Fibroblast of skin of right biceps (primary cell): ENCODE measurements at places on chromosomes 3 and 15.

GRCh38 chr3:8964436-8965370 is 1.4 kb upstream of the RAD18 start:
- peak; percentile 84 for DNase-seq

DNA sequence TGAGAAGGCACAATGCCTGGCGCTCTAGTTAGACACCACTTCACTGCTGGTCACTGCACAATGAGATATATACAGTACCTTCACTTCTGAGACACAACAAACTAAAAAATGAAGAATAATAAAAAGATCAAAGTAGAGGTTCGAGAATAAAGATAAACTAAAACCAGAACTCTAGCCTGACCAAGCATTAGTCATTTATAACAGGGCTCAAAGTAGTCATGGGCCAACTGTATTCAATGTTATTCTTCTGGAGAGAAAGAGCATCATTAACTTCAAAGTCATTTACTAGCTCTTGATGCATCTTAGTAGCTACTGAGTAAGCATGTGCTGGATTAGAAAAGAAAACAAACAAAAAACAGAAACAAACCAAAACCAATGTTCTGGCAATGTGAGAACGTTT is 145.2 kb downstream of the SSR3 start:
- DNase-seq: no peak

DNA sequence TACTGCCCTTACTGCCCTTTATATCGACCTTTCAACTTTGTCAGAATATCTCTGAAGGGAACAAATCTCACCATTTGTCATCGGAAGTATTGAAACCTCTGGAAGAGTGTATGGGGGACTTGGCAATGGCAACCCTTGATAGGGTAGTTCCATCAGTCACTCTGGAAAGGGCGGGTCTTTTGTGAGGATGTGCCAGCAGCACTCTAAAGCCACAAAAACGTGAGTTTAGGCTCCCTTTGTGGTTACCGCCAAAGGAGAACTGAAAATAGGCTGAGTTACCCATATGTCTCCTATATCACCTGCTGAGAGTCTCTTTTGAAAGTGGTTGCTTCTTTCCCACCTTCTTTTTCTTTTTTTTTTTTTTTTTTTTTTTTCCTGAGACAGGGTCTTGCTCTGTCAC is 296.8 kb upstream of the CHRM5 start:
- no peak for DNase-seq

DNA sequence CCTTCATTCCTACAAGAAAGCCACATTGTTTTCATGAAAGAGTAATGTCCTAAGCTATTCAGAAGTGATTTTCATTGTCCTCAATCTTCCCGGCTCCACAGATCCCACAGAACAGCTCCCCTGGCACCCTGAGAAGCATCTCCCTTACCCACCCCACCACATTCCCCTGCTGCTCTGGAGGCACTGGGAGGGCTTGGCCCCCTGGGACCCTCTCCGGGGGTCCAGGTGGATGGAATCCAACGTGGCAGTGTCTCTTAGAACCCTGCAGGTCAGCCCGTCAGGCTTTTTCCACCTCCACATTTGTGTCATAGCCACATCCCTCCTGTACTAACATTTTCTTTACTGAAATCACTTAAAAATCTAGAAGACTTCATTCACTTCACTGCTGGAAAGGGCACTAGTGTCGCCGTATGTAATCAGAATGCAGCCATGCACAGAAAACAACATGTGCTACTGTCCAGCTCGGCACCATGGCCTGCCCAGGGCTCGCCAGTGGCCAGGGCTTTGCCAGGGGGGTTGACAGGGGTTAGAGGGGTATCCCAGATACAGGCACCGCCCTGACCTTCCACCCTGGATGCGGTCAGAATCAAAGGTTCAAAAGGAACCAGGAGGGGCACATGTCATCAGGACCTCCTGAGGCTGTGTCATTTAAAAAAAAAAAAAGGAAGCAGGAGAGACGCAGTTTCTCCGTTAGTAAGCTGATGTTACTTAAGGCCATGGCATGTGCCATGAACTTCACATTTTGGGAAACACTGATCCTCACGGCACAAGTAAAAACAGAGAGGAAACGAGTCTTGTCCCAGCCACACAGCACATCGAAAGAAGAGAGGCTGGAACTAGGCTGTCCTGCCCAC is 106.3 kb downstream of the LSM3 start:
- DNase-seq: no peak

DNA sequence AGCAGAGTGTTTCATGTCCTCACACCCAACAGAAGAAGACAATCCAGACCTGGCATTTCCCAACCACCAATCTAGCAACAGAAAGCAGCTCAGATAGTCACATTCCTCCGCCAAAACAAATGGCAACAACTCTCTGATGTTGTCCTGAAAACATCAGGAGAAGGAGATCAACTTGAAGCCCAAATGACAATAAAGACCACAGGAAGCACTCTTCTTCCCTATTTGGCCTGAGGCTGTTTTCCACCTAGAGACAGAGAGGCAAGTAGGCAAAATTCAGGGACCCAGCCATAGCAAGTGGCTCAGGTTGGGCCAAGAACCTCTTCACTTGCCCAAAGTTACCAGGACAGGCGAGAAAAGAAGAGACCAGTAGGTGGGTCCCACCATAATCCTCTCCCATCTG is 35.0 kb downstream of the ZNF148 start:
- DNase-seq: no peak

- DNase-seq: no peak
Measured at GRCh38 chr3:157464321-157464720, 27.7 kb downstream of the PTX3 start.

- no peak for DNase-seq
Measured at GRCh38 chr3:12643724-12644123, 20.2 kb downstream of the RAF1 start.

GRCh38 chr15:95715116-95715903 is 615.2 kb upstream of the NR2F2 start:
- DNase-seq: peak; percentile 3

- no peak for DNase-seq
Measured at GRCh38 chr3:65617209-65617608, 421.5 kb downstream of the MAGI1 start.

DNA sequence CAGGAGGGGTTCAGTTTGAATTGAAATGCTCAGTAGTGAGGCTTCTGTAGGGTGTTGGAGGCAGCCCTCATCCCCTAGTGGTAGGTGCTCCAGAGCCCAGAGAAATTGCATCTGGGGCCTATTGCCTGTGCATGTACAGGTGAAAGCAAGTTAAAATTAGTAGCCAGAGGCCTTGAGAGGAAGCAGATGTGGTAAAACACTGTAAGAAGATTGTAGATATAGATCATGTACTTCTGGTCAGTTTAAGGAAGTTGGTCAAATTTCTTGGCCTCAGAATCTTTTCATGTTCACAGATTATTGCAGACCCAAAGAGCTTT is 34.6 kb downstream of the IGSF10 start:
- DNase-seq: no peak

GRCh38 chr15:71212146-71212545 is 96.9 kb downstream of the THSD4 start:
- DNase-seq: peak; percentile 36

DNA sequence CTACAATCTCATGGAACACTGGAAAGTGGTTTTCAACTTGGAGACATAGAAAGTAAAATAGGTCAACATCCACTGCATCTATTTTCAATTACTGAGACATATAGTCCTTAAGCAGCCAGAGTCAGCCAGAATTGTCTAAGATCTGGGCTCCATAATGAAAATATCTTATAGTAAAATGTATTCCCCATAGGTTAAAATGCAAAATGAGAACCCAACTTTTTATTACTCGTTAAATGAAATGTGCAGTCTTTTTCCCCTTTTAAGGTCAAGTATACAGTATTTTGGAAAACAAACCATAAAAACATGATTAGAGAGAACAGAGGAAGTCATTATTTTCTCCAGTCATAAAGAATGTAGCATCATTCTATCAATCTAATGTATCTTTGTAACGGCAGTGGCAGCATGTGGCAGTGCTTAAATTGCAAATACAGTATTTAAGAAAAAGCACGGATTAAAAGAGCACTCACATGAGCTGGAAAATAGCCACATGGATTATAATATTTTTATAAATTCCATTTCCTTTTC is 64.4 kb upstream of the CPB1 start:
- no peak for DNase-seq

GRCh38 chr3:59808446-59808845 is 758.6 kb upstream of the CFAP20DC start:
- DNase-seq: no peak

DNA sequence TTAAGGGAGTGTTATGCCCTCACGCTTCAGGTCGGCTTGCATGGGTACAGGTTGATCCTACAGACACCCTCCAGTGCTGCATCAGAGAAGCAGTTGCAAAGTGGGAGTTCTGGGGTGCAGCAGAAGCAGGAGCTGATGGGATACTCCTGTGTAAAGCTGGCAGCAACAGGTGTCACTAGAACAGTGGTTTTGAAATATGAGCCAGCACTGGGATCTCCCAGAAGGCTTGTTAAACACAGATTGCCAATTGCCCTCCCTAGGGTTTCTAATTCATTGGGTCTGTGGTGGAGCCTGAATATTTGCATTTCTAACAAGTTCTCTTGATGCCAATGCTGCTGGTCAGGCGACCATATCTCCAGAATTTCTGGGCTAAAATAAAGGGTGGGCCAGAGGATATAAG is 350.4 kb downstream of the CLSTN2 start:
- DNase-seq: no peak

GRCh38 chr15:47975427-47975826 is 145.4 kb upstream of the SLC24A5 start:
- DNase-seq: no peak

DNA sequence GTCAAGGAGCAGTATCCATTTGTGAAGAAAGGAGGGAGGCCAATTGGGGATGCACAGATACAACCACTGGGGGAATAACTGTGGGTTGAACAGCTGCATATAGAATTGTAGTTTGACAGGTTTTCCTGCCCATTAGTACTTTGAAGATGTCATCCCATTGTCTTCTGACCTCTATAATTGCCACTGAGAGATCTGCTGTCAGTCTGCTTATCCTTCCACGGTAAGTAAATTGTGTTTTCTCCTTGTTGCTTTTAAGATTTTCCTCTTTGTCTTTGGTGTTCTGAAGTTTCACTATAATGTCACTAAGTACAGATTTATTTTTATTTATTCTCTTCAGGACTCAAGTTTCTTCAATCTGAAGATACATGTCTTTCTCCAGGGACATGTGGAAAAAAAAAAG is 56.6 kb downstream of the MOBP start:
- no peak for DNase-seq

DNA sequence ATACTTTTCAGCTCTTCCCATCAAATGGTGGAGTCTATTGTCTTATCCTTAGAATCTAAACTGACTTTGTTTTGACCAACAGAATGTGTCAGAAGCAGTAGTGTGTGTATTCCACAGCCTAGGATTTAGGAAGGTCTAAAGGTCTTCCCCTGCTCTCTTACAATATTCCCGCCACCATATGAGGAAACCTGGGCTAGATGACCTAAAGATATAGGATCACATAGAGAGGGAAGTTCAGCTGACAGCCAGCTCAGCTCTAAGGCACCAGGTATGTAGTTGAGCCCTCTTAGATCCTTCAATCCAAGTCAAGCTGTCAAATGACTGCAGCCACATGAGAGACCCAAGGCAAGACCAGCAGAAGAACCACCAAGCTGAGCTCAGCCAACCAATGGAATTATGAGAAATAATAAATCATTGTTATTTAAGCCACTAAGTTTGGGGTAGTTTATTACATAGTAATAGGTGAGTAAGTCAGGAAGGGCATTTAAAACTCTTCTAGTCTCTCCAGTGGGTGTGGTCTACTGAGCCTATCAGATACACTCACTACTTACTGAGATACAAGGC is 227.7 kb upstream of the HES1 start:
- DNase-seq: no peak

DNA sequence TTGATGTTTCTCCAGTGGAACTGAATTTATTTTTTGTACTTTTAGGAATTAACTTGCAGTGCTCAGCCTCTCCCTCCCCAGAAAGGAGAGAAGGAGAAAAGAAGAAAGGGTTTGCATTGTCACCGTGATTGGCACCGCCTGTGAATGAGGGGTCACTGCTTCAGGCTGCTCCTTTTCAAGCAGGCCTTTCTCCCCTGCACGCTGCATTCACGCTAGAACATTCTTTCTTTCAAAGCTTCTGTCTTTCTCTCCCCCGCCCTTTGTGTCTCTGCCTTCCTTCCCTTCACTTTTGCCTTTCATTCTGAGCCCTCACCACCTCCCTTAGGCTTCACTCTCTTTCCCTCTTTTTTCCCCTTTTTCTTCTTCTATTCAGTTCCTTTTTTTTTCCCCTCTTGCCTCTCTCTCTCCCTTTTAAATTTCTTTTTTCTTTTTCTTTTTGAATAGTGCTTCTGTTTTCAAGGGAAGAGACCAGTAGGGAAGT is 42.4 kb downstream of the ZNF710 start:
- DNase-seq: no peak
